Stimulated activated CD4-positive, alpha-beta T cell treated with anti-CD3 and anti-CD28 coated beads, Interleukin-1b, Interleukin-23, amount 100 ng/mL, for 24 hours (primary cell): ENCODE measurements at places on chromosomes 16 and 17.

- peak; percentile 68 for DNase-seq
Measured at GRCh38 chr16:4801962-4802658, at the start of gene ROGDI. Gene ROGDI, minus strand, starts transcription at chr16:4802633. Its CDS starts 62 bp downstream, at chr16:4802571.

DNA sequence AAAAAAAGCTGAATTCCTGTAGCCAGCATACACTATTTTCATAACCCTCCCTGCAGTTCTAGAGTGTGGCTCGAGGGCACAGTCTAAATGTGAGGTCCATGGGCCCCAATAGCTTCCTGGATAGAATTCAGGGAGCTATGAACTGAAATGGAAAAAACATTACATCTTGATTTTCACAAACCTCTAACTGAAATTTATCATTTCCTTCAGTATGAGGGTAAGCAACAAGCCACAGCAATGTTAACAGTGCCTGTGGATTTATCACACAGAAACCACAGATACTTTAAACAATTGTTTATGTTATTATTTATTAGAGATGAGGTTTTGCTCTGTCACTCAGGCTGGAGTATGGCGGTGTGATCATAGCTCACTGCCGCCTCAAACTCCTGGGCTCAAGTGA, 18.2 kb downstream of the TMEM92 start:
- no peak for DNase-seq

- DNase-seq, result no peak
Measured at GRCh38 chr16:57604177-57604576, 24.3 kb upstream of the ADGRG1 start.

- no peak for DNase-seq
Measured at GRCh38 chr17:14552306-14552705, 251.4 kb downstream of the HS3ST3B1 start.

DNA sequence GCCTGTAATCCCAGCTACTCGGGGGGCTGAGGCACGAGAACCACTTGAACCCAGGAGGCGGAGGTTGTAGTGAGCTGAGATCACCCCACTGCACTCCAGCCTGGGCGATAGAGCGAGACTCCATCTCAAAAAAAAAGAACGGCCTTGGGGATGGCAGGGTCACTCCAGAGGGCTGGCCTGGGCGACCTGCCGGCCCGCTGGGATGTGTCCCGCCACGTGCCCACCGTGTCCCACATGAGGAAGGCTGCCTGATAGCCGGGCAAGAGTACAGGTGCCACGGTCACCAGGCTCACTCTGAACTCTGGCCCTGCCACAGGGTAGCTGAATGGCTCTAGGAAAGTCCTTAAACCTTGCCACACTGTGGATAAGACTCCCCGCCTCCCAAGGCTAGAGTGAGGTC, 67.5 kb downstream of the COG7 start:
- no peak for DNase-seq

DNA sequence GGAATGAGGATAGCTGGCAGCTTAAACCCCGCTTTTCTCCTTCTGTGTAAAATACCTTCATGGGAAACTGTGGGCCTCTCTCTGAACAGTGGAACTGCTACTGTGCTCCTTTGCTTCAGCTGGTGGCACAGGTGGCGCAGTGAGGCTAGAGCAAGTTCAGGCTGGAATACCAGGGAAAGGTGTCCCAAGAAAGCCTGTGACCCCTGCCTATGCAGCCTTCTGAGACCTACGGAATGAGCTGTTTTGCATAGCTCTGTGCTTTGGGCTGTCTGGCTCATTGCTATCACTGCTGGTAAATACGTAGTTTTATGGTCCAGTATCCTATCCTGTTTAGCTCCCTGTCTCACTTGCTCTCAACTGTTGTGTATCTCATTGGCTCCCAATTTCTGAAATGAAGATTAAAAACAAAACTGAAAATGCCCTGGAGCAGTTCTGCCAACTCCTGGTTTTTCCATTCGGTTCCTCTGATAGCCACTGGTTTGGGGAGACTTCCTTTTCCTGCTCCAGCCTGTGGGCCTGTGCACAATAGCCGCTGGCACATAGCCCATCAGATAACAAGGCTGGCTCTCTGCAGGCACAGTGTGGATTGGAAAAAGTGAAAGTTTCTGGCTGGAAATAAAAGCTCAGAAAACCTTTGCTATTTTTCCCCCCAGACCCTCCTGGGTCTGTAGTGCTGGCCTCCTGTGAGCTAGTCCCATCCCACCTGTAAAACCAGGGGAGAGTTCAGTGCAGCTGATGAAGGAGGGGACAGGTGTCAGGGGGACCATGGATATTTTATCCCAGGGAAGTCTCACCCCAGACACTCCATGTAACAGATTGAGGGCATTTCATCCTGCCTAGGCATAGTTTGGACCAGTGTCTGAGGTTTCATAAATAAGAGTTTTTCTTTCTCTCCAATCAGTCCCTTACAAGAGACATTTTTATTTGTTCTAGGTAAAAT, 24.0 kb downstream of the LIMD2 start:
- DNase-seq, result no peak

DNA sequence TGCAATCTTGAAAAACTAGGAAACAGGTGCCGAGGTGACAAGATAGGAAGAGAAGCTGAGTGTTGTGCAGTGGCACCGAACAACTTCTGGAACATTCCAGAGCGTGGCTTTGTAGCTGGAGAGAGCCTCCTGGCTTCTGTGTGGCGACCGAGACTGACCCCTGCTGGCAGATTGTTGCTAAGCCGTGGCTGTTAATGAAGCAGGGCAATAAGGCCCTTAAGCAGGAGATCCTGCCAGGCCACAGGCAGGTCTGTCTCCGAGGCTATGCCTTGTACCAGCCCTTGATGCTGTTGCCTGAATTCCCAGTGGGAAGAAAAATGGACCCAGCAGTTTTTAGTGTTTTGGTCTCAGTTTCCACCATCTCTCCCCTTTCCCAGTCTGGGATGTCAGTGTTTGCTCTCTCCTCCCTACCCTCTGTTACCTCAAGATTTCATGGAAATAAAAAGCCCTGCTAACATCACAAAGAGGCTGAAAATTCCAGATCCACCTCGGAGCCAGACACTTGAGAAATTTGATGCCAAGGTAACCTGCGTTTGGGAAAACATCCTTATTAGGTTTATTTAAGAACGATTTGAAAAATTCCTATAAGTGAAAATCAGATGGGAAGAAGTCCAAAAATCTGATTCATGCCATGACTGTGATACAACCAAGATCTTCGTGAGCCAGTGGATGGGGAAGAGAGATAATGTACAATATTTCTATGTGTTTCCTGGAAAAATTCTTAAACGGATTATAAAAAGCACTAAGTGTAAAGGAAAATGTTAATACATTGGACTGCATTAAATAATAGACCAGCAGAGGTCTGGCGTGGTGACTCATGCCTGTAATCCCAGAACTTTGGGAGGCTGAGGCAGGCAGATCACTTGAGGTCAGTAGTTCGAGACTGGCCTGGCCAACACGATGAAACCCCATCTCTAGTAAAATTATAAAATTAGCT, 265.1 kb downstream of the PRKCA start:
- DNase-seq, result peak; percentile 63

DNA sequence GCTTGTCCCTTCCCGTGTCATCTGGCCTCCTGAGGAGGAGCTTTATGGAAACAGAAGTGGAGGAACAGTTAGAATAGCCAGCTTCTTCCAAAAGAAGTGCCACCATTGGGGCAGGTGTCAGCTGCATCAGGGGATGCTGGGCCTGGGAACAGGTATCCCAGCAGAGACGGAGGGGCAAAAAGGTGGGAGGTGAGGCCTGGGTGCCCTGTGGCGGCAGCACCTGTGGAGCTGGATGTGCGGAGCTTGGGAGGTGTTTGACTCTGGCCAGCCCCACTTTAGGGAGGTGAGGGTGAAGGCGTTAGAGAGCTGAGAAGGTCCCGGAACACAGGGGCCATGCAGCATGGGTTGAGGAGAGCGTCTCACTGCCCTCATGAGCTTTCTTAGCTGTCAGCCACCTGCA, 5.2 kb downstream of the SMCR8 start:
- no peak for DNase-seq

- DNase-seq, result no peak
Measured at GRCh38 chr16:3012828-3013420, at the start of gene CLDN9. Gene CLDN9, plus strand, starts transcription at chr16:3012923. Its CDS starts 440 bp downstream, at chr16:3013363.

GRCh38 chr17:72119873-72120641, 763 bp upstream of the SOX9 start:
- no peak for DNase-seq

- DNase-seq, result no peak
Measured at GRCh38 chr17:51733166-51733565, 425.3 kb downstream of the CA10 start.

- no peak for DNase-seq
Measured at GRCh38 chr17:40072735-40073346, 10.1 kb downstream of the THRA start.

GRCh38 chr16:3348547-3349167, 7.0 kb upstream of the OR2C1 start:
- no peak for DNase-seq

DNA sequence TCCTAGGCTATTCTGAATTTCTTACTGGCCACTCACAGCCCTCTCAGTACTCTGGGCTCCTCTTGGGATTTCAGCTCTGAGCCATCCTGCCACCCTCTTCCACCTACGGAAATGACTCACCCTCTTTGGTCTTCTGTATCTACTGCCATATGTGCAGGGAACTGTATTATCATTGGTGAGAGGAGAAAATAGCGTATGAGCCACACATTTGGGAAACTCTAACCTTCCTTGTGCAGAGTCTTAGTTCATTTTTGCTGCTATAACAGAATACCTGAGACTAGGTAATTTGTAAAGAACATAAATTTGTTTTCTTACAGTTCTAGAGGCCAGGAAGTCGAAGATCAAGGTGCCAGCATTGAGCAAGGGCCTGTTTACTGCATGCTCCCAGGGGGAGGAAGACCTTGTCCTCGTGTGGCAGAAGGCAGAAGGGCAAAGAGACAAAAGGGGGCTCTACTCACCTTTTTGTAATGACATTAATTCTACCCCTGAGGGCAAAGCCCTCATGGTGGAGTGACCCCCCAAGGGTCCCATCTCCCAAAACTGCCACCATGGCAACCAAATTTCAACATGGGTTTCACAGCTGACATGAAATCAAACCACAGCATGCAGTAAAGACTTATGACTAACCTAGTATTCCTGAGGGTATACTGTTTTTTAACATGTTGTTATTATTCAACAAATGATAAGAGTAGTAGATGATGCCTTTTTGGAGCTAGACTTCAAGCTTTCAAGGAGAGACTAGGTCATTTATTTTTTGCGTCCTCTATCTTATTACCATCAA, 191.8 kb downstream of the PRKCA start:
- no peak for DNase-seq

DNA sequence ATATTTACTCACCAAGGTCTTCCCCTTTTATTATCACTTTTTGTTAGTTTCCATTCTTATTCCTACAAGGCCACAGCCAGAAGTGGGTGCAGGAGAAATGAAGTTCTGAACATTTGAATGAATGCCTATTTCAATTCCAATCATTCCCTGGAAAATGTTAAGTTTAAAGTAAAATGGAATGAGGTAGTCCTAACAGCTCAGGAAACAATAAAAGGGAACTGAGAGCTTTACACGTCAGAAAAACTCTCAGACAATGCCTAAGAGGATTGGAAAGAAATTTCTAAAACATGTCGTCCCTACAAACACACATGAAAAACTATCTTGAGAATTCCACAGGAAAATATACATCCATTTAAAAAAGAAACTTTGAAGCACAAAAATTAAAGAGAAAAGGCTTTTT, 238.8 kb downstream of the STX8 start:
- DNase-seq, result no peak

- no peak for DNase-seq
Measured at GRCh38 chr17:78532922-78533640, 44.1 kb downstream of the DNAH17 start.

DNA sequence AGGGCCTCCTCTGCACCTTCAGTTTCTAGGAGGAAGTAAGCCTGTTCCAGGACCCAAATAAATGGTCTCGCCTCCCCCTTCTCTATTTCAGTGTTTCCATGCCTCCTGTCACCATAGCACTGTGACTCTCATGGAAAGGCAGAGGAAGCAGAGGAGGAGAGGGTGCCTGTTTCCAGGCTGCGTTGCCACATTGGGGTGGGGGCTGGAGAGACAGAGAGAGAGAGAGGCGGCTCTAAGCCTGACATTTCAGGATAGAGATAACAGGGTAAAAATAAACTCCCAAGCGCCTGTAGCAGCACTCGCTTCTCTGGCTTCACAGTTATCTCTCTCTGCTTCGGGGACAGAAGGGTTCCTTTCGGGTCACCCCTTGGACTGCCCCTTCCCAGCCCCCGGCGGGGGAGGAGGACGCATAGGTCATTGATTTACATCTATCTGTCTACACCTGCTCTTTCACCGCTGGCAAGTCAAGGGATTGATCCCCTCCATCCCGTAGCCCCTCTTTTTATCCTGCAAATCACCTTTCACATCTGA, 71.2 kb upstream of the MRTFB start:
- DNase-seq, result no peak

- DNase-seq, result no peak
Measured at GRCh38 chr16:59683709-59684108, 949.6 kb upstream of the GOT2 start.

DNA sequence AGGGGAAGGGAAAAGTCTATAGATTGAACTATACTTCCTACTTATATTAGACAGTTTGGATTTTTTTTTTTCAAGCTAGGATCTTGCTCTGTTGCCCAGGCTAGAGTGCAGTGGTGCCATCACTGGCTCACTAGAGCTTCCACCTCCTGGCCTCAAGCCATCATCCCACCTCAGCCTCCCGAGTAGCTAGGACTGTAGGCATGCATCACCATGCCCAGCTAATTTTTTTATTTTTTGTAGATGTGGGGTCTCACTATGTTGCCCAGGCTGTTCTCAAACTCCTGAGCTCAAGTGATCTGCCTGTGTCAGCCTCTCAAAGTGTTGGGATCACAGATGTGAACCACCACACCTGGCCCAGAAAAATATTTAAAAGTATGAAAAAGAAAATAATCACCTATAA, 121.0 kb upstream of the HAS3 start:
- DNase-seq, result no peak

- no peak for DNase-seq
Measured at GRCh38 chr17:57475796-57476195, 219.5 kb downstream of the MSI2 start.

- no peak for DNase-seq
Measured at GRCh38 chr17:28334171-28334570, 1.1 kb downstream of the IFT20 start.

- DNase-seq, result no peak
Measured at GRCh38 chr17:29722411-29723198, 99.9 kb upstream of the CORO6 start.

- no peak for DNase-seq
Measured at GRCh38 chr17:67628580-67629013, 89.1 kb upstream of the NOL11 start.

- no peak for DNase-seq
Measured at GRCh38 chr16:66859397-66860068, 15.3 kb downstream of the CA7 start.

GRCh38 chr16:3027489-3027795, 3.6 kb downstream of the THOC6 start:
- DNase-seq, result no peak
